Fibroblast of the conjunctiva (primary cell): ENCODE measurements at places on chromosomes 1 and 21.
A peak's percentile ranks its signal among the peaks of the same experiment; 100 is the strongest.

GRCh38 chr1:66981679-66982078 is 56.9 kb downstream of the MIER1 start:
- DNase-seq = no peak

DNA sequence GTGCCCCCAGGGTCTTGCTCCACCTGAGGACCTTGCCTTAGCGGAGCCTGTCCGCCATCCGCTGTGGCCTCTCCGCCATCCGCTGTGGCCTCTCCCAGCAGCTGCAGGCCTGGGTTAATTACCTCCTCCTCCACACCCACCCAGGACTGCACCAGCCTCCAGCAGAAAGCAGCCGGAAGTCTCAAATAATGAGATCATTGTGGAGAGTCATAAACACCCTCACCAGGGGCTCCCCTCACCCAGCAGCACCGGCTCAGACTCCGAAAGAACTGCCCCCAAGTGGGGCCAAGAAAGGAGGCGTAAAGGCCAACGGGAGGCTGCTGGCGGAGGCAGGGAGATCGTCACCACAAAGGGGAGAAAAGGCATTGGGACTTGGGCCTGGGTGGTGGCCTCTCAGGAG is 10.7 kb upstream of the GPR153 start:
- no peak for DNase-seq

- DNase-seq = no peak
Measured at GRCh38 chr1:52189898-52190480, 48.1 kb downstream of the ZFYVE9 start.

- no peak for DNase-seq
Measured at GRCh38 chr21:39663066-39663465, 50.3 kb downstream of the B3GALT5 start.

GRCh38 chr1:46303038-46303871 is at the start of the genes LRRC41 and UQCRH:
TSS of gene LRRC41 (minus strand) at chr1:46303616. CDS start at chr1:46303322, 294 bp downstream.
TSS of gene UQCRH (plus strand) at chr1:46303698. CDS start at chr1:46303767, 69 bp downstream.
- DNase-seq = peak; percentile 98

DNA sequence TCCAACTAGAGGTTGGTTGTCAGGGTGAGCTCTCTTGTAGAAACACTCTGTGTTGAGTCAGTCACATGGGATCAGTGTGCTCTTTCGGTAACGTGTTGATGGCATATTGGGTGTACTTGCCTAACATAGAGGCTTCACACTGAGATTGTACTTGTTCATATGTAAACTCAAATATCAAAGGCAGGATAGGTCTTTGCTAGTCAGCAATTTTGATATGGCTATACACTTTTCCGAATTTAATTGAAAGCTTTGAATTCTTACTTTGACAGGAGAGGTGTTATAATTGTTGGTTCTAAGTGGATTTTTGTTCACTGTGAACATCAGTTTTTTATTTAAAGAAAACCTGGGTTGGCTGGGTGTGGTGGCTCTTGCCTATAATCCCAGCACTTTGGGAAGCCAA is 16.4 kb upstream of the TGFB2 start:
- no peak for DNase-seq

DNA sequence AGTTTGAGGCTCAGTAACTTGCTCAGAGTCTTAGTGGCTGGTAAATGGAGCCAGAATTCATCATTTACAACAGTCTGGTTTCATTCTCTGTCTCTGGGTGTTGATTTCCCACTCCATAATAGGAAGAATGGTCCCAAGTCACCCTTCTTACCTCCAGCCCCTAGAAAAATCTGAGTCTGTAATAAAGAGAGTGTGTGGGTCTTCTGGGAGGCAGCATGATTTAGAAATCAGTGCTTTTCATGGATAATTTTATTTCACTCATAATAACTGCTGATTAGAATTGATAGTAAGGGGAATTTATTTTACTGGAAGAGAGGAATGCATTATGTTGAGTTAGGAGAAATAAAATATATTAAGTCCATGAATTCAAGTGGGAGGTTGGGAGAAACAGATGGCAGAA is 2.1 kb downstream of the PLA2G2D start:
- no peak for DNase-seq

DNA sequence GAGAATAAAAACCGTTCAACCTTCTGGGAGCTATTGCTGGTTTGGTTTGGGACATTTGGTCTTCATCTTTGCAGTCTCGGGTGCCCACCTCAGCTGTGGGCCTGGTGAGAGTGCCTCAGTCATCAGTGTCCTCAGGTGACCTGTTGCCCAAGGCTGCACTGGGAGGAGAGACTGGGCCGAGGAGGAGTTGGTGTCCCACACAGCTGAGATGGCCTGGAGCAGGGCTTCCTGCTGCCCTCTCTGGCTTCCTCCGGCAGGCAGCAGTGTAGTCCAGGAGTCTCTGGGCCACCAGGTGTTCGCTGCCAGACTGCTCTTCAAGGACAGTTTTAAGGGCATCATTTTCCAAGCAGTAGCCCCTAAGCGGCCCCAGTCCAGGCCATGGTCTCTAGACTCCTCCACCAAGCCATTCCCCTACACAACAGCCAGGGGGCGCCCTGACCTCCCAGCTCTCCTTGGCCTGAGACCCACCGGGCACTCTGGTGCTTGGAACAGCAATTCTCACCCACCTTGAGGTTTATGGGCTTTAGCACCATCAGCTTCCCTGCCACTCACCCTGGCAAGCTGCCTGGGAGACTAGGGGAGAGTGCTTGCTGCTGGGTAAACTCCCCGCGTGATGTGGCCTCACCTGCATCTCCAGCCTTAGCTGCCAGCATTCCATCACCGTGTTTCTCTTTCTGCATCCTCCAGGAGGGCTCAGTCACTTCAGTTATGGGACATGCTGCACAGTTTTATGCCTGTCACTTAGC is 9.1 kb upstream of the SYTL1 start:
- no peak for DNase-seq

DNA sequence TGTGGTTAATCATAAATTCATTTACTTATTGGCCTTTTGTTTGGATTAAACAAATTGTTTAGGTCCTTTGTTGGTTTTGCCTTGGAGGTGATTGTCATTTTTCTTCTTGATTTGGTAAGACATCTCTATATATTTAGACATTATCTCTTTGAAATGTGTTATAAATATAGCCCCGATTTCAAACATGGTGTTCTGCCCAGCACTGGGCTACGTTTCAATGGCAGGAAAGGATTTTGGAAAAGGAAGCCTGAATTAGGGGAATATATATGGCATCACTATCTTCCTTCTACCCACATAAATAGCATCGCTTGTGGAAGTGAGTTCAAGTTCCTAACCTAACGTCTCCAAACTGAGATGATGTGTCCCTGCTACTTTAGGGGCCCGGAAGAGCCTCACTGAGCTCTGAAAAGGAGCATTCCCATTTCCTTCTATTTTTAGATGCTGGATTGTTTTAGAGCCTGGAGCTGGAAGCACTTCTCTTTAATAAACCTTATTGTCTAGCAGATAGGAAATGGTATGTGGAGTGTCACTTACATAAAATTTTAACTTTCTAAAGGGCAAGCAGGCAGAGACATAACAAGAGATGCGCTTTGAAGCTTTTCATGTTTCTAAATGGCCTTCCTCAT is 39.4 kb downstream of the PGBD5 start:
- DNase-seq = no peak

DNA sequence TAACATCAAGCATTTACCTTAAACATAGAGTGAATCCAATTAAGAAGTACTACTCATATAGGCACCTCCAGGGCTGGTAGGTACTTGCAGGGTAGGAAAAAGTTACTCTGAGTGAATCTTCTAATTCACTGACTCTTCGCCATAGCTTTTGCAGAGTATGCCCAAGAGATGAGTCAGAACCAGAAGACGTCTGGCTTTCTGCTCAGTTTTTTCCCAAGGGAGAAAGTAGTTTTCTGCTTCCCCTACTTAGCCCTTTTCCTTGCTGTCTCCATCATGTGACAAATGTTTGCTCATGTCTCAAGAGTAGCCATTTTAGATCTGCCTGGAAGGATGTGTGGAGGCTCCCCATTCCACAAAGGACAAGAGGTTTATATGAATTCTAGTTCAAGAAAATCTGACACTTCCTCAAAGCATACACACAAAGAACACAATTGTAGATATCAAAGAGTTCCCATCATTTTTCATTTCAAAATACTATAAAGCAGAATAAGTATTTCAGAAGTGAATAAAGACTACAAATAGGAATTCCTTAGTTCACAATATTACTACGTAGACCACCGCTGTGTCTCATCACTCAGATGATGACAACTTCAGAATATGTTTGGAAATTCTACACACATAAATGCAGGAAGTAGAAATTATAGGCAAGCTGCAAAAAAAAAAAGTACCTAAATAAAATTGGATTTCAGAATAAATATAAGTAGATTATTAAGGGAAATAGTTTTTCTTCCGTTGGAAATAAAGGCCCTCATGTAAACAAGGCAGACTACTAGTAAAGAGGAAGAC is 98.5 kb downstream of the ASH1L start:
- DNase-seq = peak; percentile 70

DNA sequence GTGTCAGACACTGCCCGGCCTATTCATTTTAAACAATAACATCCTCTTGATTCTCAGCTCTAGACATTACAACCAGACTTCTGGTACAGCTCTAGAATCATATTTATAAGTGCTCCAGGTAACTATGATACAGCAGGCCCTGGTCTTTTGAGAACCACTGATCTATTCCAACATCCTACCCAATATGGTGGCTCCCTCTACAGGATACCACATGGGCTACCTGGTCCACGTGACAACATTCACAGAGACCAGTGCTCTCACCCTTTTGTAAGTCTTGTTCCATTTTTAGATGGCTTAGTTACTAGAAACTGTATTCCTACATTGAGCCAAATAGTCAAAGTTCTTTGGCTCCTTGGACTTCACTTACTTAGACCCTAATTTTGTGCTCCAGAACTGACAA is 102.9 kb downstream of the PTPN14 start:
- no peak for DNase-seq

GRCh38 chr1:27402349-27402754 is 9.9 kb downstream of the GPR3 start:
- peak; percentile 66 for DNase-seq

DNA sequence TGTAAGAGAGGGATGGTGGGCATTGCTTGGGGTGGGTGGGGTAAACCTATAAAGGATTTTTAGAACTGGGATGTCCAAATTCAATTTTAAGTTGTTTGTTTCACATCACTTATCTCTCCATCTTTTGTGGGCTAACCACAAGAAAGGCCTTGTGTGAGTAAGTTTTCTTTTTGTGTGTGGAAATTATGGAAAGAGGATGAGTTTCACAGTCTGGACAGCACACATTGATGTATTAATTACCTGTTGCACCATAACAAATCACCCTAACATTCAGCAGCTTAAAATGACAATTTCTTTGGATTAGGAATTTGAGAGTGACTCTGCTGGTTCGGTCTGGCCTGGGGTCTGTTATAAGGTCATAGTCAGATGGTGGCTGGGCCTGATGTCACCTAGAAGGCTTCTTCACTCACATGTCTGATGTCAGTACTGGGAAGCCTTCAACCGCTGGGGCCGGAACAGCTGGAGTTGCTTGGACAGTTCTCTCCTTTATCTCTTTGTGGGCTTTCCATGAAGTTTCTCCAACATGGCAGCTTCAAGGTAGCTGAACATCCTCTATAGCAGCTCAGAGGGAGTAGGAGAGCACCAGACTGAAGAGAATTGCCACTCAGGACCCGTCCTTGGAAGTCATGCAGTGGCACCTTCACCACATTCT is 2.0 kb upstream of the COL9A2 start:
- DNase-seq = no peak

DNA sequence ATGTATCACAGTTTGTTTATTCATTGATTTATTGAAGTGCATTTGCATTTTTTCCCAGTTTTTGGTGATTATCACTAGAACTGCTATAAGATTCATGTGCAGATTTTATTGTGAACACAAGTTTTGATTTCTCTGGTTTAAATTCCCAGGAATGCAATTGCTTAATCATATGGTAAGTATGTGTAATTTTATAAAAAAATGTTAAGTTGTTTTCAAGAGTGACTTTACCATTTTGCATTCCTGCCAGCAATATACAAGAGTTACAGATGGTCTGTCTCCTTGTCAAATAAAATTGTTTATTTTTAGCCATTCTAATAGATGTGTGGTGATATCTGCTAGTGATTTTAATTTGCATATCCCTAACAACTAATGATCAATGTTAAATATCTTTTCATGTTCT is 127.3 kb upstream of the APP start:
- no peak for DNase-seq

GRCh38 chr1:247440001-247440620 is 17.8 kb downstream of the OR2B11 start:
- DNase-seq = no peak

DNA sequence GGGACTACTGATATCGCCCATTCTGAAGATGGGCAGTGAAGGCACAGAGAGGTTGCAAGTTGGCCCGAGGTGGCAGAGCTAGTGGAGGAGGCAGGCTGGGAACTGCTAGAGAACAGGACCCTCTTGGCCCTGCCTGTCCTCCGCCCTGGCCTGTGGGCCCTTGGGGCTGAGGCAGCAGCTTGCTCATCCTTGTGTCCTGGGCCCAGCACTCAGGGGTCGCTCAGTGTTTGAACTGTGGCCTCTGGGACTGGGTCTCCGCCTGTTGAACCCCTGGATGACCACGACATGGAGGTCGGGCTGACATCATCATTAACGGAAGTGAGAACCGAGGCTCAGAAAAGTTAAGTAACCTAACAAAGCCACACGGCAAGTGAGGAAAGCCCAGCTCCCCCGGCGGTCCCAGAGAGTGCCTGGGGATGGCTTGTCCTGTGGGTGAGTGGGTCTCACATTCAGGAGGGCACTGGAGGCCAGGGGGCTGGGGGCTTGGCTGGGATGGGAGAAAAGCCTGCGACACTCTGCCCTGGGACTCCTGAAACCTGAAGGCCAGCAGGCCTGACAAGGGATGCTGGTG is 23.0 kb upstream of the DDOST start:
- no peak for DNase-seq

GRCh38 chr1:168391851-168392681 is 111.4 kb downstream of the TBX19 start:
- no peak for DNase-seq

GRCh38 chr1:2042830-2043773 is 7.1 kb upstream of the PRKCZ start:
- DNase-seq = no peak

DNA sequence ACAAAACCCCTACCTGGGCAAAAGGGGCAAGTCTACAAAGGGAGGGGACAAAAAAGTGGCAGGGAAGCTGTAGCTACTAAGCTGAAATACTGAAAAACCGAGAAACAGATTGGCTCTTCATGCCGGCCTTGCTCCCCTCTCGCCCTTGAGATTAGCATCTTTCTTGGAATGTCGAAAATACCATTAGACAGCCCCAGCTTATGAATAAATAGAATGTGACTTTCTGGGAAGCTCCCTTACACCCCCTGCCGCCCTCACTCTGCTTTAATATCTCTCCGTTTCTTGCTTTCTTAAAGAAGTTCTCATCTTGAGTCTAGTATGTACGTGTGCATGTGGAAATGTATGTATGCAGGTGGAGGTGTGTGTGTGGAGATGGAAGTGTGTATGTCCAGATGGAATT is 14.1 kb downstream of the TRAF3IP3 start:
- no peak for DNase-seq

DNA sequence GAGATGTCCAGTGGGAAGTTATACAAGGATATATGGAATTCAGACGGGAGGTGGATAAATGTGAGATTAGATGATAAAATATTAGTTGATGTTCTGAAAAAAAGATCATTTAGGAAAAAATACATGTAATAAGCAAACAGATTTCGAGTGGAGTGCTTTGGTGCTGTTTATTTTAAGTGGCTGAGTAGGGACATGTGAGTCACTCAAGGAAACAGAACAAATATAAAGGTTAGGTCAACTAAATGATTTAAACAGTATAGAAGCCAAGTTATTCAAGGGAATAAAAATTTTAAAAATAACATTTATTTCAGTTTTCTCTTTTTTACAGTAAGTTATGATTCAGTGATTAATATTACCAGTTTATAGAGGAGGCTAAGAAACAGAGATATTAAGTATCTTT is 1046.7 kb upstream of the B3GALT2 start:
- DNase-seq = no peak

GRCh38 chr1:229194096-229194495 is 76.8 kb upstream of the RAB4A start:
- no peak for DNase-seq
